ENCODE measurements at places on chromosomes 3 and 15.

DNA sequence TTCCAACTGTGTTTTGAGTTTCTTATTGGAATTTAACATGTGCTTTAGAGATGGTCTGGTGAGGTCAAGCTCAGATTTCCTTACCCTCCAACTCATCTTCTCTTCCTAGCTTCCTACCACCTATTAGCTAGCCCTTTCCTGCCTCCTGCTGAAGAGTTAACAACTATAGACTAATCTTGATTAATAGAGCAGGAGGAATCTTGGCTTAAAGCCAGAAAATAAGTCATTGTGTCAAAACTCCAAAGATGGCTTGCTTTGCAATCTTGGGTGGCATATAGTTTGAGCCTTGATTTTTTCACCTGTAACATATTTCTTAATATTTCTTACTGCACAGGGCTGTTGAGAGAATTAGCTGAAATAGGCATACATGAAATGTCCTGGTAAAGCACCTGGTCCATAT is 27.3 kb downstream of the BCL2L10 start:
- no peak overlapping the region for H3K4me3 ChIP-seq
- no peaks in the 10 kb centered on the region for H3K27me3 ChIP-seq
- no peak for DNase-seq
- H3K36me3 ChIP-seq = no peaks in the 10 kb centered on the region

- no peaks in the 10 kb centered on the region for H3K27me3 ChIP-seq
- H3K4me3 ChIP-seq = no peak overlapping the region
- no peaks in the 10 kb centered on the region for H3K36me3 ChIP-seq
- DNase-seq = no peak
Observed at GRCh38 chr3:158845765-158846350, 44.0 kb downstream of the MFSD1 start.

- no peaks in the 10 kb centered on the region for H3K27me3 ChIP-seq
- no peak overlapping the region for H3K27ac ChIP-seq
- H3K4me3 ChIP-seq = no peak overlapping the region
- DNase-seq = no peak
- no peaks in the 10 kb centered on the region for H3K4me1 ChIP-seq
Observed at GRCh38 chr3:9682096-9682495, 21.5 kb upstream of the CPNE9 start.

DNA sequence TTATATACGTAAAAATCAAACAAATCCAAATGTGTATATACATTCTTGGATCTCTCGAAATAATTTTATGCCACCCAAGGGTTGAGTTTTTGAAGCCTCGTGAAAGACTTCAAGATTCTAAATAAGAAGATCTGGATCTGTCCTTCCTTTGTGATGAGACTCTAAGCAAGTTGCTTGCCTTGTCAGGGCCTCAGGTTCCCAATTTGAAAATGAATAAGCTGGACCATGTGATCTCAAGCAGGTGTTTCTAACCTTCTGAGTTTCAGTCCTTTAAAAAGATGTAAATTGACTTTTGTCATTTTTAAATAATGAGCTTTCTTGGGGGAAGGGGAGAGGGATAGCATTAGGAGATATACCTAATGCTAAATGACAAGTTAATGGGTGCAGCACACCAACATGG is 137.1 kb downstream of the P3H2 start:
- H3K27me3 ChIP-seq = no peaks in the 10 kb centered on the region
- no peak for DNase-seq
- H3K4me3 ChIP-seq = no peak overlapping the region
- H3K4me1 ChIP-seq = peaks cover 11% of the 10 kb centered on the region
- H3K36me3 ChIP-seq = no peaks in the 10 kb centered on the region

- no peaks in the 10 kb centered on the region for H3K36me3 ChIP-seq
- H3K4me3 ChIP-seq = no peak overlapping the region
- H3K27me3 ChIP-seq = no peaks in the 10 kb centered on the region
- no peak for DNase-seq
- H3K27ac ChIP-seq = no peak overlapping the region
Observed at GRCh38 chr3:182233957-182234356, 522.2 kb downstream of the SOX2 start.

GRCh38 chr3:129890891-129891290 is 2.6 kb downstream of the TMCC1 start:
- no peak overlapping the region for H3K27ac ChIP-seq
- no peaks in the 10 kb centered on the region for H3K27me3 ChIP-seq
- no peaks in the 10 kb centered on the region for H3K36me3 ChIP-seq
- no peak overlapping the region for H3K4me3 ChIP-seq
- DNase-seq = no peak
- H3K4me1 ChIP-seq = peaks cover 7% of the 10 kb centered on the region

GRCh38 chr3:79598594-79598993 is 169.2 kb downstream of the ROBO1 start:
- no peak for DNase-seq
- no peaks in the 10 kb centered on the region for H3K36me3 ChIP-seq
- H3K27me3 ChIP-seq = no peaks in the 10 kb centered on the region
- H3K4me1 ChIP-seq = no peaks in the 10 kb centered on the region

- no peak for DNase-seq
- no peak overlapping the region for H3K4me3 ChIP-seq
- H3K27me3 ChIP-seq = no peaks in the 10 kb centered on the region
- no peaks in the 10 kb centered on the region for H3K4me1 ChIP-seq
- H3K36me3 ChIP-seq = no peaks in the 10 kb centered on the region
- H3K27ac ChIP-seq = no peak overlapping the region
Observed at GRCh38 chr15:72406936-72407335, 8.8 kb downstream of the TMEM202 start.

GRCh38 chr3:17972959-17973906 is 230.8 kb upstream of the TBC1D5 start:
- no peaks in the 10 kb centered on the region for H3K36me3 ChIP-seq
- no peaks in the 10 kb centered on the region for H3K4me1 ChIP-seq
- no peak overlapping the region for H3K27ac ChIP-seq
- DNase-seq = no peak
- no peak overlapping the region for H3K4me3 ChIP-seq
- no peaks in the 10 kb centered on the region for H3K27me3 ChIP-seq

GRCh38 chr15:35439291-35439690 is 106.7 kb downstream of the DPH6 start:
- H3K36me3 ChIP-seq = no peaks in the 10 kb centered on the region
- DNase-seq = no peak
- no peaks in the 10 kb centered on the region for H3K27me3 ChIP-seq
- peaks cover 10% of the 10 kb centered on the region for H3K4me1 ChIP-seq
- no peak overlapping the region for H3K4me3 ChIP-seq

GRCh38 chr3:140686948-140687347 is 9.1 kb downstream of the TRIM42 start:
- no peaks in the 10 kb centered on the region for H3K27me3 ChIP-seq
- DNase-seq = no peak
- H3K4me3 ChIP-seq = no peak overlapping the region
- H3K4me1 ChIP-seq = no peaks in the 10 kb centered on the region
- H3K27ac ChIP-seq = no peak overlapping the region
- no peaks in the 10 kb centered on the region for H3K36me3 ChIP-seq

- H3K4me3 ChIP-seq = no peak overlapping the region
- H3K27me3 ChIP-seq = no peaks in the 10 kb centered on the region
- no peak overlapping the region for H3K27ac ChIP-seq
- no peak for DNase-seq
Observed at GRCh38 chr3:187678726-187679268, 8.6 kb upstream of the SST start.

GRCh38 chr3:29280404-29281093 is at the start of gene RBMS3:
RBMS3 (plus strand) TSS chr3:29281071.
- peak within 1 kb of the TSS; percentile 79 for H3K27ac ChIP-seq
- peak within 1 kb of the TSS; percentile 53 for H3K4me3 ChIP-seq
- no peaks in the 10 kb centered on the region for H3K36me3 ChIP-seq
- H3K27me3 ChIP-seq = no peaks in the 10 kb centered on the region

DNA sequence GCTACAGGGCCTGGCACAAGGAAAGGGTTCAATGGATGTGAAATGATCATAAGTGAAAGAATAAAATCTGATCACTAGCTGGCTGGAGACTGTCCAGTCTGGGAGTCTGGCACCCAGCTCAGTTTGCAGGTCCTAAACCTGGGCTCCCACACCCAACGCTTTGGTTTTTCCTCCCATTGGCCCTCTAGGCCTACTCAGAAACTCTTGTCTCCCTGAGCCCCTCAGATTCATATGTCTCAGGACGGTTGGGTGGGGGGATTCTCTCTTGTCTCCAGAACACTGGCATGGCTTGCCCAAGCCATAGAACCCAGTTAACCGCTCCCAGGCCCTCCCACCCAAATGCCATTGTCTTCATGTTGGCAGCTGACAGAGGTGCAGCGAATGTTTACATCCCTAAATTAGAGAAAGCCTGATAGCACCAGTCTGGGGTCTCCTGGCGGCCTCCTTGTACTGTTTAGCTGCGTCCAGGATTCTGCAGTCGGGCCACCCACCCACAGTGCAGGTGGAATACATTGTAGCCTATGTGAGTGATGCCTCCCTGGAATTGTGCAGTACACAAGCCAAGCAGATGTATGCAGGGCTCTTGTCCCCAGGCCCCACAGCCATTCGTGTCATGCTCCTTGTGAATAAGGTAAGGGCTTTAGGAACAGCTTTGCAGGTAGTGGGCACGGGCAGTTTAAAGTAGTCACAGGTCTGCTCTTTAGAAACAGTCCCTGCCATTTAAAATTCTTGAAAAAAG is 266.3 kb downstream of the XXYLT1 start:
- no peak overlapping the region for H3K4me3 ChIP-seq
- H3K27me3 ChIP-seq = no peaks in the 10 kb centered on the region
- DNase-seq = no peak
- no peaks in the 10 kb centered on the region for H3K36me3 ChIP-seq
- no peak overlapping the region for H3K27ac ChIP-seq

DNA sequence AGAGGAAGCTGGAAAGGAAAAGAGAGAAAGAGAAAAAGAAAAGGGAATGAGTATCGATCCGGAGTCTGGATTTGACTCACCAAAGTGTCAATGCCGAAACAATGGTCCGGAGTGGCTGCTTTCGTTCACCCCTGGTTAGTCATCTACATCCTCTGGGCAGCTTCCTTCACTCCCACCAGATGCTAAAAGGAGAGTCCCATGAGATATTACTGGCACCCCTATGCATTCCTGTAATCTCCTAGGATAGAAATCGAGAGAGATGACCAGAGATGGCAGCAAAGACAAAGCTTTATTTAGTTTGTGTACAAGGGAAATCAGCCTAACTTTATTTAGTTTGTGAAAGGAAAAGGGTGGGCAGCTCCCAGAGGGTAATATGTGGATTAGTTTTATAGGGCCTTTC is 622.2 kb downstream of the ZPLD1 start:
- no peaks in the 10 kb centered on the region for H3K27me3 ChIP-seq
- no peak overlapping the region for H3K27ac ChIP-seq
- H3K36me3 ChIP-seq = no peaks in the 10 kb centered on the region
- no peaks in the 10 kb centered on the region for H3K4me1 ChIP-seq
- H3K4me3 ChIP-seq = no peak overlapping the region

DNA sequence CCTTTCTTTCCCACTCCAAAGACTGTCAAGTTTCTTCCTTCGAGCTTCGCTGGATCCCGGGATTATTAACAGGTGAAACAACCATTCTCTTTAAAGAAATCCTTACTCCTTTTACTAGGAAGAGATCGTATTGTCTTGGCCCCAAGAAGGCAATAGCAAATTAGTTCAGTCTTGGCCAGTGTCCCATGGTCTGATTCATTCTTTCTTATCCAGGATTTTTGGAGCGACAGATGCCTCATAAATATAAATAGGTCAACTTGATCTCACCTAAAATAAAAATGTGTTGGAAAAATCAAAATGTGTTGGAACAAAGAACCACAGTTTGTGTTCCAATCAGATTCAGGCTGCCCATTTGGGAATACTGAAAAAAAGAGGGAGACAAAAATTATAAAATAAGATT is 140.1 kb upstream of the TMEM108 start:
- H3K27ac ChIP-seq = no peak overlapping the region
- no peak for DNase-seq
- no peaks in the 10 kb centered on the region for H3K36me3 ChIP-seq
- no peaks in the 10 kb centered on the region for H3K4me1 ChIP-seq
- H3K27me3 ChIP-seq = no peaks in the 10 kb centered on the region
- no peak overlapping the region for H3K4me3 ChIP-seq

GRCh38 chr3:134776518-134776917 is 18.5 kb upstream of the EPHB1 start:
- no peak for DNase-seq
- no peaks in the 10 kb centered on the region for H3K4me1 ChIP-seq
- no peaks in the 10 kb centered on the region for H3K36me3 ChIP-seq
- no peaks in the 10 kb centered on the region for H3K27me3 ChIP-seq
- H3K27ac ChIP-seq = no peak overlapping the region

DNA sequence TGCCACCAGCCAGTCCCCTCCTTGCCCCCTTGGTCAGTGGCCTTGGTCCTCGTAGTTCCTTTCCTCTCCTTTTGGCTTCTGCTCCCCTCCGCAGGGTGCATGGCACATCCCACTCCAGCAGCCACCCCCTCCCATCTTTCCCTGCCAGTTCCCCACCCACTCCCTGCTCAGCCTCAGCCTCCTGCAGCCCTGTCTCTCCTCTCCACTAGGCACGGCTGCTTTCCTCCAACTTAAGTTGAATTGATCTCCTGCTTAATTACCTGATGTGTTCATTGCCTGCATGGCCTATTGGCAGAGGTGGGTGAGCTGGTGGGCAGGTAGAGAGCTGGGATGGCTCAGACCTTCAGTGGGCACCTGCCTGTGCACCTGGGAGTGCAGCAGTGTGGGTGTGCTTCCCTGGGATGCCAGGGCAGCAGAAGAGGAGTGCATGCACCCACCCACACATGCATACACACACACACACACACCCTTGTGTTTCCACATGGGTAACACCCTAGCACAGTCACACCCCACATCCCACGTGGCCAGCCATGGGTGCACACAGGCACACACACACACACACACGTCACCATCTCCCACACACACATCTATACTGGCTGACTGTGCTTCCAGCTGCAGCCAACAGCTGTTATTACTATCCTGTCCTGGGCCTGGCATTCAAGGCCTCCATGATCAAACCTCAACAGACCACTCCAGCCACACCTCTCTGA is 30.9 kb downstream of the C3orf18 start:
- H3K27ac ChIP-seq = no peak overlapping the region
- no peaks in the 10 kb centered on the region for H3K36me3 ChIP-seq
- H3K4me1 ChIP-seq = no peaks in the 10 kb centered on the region
- H3K27me3 ChIP-seq = no peaks in the 10 kb centered on the region
- H3K4me3 ChIP-seq = no peak overlapping the region

DNA sequence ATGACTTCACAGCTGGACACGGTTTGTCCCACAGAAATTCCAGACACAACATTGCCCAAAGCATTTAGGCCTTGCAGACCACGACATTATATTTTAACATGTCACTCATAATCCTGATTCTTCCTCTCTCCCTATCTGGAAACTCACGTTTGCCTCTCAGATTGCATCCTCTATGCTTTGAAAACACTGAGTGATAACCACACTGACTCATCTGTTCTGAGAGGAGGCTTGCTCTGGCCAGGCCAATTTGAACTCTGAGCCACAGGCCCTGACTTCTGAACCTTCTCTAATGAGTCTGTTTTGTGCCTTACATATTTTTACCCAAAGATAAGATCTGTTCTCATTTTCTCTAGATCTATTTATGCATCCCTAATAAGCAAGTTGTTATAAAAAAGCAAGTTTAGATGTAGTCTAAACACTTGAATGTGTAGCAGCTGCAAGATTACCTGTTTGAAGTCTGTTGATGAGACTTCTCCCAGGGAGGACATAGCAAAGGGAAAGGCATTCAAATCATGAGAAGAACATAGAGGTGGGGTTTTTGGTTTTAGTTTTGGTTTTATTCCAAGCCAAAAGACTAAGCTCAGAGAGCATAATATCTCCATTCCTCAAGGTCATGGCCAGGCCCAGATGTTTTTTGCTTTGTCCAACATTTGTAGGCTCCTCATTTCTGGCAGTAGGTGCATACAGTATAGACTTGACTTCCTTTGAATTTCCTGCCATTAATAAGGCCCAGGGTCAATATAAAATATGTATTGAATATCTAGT is 234.4 kb upstream of the LRTM1 start:
- DNase-seq = no peak
- H3K4me3 ChIP-seq = no peak overlapping the region
- H3K27ac ChIP-seq = no peak overlapping the region
- H3K4me1 ChIP-seq = peaks cover 2% of the 10 kb centered on the region
- no peaks in the 10 kb centered on the region for H3K36me3 ChIP-seq

Data from ovary (tissue), 10 donors.